ENCODE measurements at places on chromosomes 1 and 21. TPM values are rescaled to one million over a fixed set of nuclear protein-coding genes. Genes with fewer than 3 reads are reported as not detected.

The SLC44A3 gene
- total RNA-seq = 12.6 TPM

The PLA2G2A gene
- total RNA-seq = 71.4 TPM

The CFHR2 gene
- not detected for total RNA-seq

The SLC35F3 gene
- total RNA-seq = not detected

The EDN2 gene
- 3.8 TPM for total RNA-seq

The NGF gene
- 0.64 TPM for total RNA-seq

The OR2L13 gene
- not detected for total RNA-seq

The DLGAP3 gene
- 0.16 TPM for total RNA-seq

The TSACC gene
- total RNA-seq = 1.5 TPM
